ENCODE measurements at places on chromosomes 1 and 21. TPM values are rescaled to one million over a fixed set of nuclear protein-coding genes. Genes with fewer than 3 reads are reported as not detected.

DNA sequence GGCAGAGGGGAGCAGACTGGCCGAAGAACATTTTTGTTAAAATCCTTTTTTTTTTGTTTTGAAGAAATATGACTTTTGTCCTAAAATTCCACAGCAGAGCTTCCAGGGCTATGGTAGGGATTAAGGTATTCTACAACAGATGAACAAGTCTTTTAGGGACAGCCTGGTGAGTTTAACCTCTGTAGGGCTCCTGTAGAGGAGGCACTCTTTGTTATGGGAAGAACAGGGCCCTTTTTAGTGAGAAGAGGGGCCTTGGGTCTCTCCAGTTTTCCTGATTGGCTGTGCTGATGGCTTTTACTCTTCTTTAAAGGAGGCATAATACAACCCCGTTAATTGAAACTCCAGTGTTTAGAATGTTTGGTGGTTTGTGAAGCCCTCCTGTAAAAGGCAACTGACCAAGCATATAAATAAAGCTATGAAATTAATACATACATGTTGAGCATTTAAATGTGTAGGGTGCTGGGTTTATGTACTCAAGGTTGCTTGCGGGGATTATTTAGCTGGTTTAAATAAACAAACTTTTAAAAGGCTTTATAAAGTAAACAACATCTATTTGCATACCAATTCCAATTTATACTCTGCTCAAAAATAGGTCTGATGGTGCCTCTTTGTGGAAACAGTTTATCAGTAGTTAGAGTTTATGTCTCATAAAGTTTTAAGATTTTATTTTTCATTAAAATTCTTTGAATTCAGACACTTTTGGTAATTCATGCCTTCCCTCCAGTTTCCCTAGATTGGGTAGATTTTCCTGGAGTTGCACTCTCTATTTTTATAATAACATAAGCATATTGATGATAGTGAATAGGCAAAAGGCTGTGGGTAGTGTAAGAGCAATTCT is 46.5 kb downstream of the PBX1 start:
- peak; percentile 66 for DNase-seq

DNA sequence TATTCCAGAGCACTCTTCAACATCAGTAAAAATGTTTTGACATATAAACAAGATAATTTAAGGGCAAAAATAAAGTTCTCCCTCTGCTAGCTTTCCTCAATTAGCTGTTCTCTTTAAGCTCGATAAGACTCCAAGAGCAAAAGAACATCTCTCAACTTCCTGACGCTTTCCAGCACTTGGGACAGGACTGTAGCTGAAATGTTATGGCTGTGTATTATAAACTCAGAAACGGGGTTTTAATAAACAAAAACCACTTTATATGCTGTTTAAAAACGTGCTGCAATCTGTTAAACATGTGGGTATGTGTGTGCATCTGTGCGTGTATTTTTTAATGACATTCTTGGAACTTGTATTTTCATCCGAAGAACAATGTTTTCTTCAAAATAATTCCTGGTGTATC is 71.5 kb upstream of the RGS2 start:
- no peak for DNase-seq

GRCh38 chr1:227234998-227235405 is 83.3 kb downstream of the CDC42BPA start:
- peak; percentile 38 for DNase-seq

SLC5A9 gene
- total RNA-seq, result not detected

DNA sequence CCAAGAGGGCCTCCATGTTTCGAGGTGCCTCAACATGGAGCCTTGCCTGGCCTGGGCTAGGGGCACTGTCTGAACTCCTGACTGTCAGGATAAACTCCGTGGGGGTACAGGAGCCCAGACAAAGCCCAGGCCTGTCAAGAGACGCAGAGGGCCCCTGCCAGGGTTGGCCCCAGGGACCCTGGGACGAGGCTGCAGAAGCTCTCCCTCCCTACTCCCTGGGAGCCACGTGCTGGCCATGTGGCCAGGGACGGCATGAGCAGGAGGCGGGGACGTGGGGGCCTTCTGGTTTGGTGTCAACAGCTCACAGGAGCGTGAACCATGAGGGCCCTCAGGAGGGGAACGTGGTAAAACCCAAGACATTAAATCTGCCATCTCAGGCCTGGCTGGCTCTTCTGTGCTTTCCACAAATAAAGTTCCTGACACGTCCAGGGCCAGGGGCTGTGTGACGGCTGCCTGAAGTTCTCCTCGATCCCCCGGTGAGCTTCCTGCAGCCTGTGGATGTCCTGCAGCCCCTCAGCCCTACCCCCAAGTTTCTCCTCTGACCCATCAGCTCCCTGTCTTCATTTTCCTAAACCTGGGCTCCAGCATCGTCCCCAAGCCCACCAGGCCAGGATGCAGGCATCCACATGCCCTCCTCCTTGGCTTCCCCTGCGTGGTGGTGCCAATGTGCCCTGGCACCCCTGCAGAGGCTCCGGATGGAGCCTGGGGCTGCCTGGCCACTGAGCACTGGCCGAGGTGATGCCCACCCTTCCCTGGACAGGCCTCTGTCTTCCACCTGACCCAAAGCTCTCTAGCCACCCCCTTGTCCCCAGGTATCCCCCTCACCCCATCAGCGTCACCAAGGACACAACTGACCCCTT is 12.8 kb upstream of the LRRC3 start:
- no peak for DNase-seq

DNA sequence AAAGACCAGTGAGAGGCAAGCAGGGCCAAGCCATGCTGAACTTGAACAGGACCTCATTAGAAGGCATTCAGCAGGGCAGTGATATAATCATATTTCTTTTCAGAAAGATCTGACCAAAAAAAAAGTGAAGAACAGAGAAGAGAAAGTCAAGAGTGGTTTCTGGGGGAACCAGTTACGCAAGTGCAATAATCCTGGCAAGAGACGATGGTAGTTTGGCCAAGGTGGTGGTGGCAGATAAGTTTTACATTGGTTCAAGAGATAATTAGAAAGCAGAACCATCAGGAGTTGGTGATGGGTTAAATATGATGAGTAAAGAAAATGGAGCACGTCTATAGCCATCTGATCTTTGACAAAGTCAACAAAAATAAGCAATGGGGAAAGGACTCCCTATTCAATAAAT is 54.3 kb downstream of the ZSWIM5 start:
- DNase-seq, result no peak

DNA sequence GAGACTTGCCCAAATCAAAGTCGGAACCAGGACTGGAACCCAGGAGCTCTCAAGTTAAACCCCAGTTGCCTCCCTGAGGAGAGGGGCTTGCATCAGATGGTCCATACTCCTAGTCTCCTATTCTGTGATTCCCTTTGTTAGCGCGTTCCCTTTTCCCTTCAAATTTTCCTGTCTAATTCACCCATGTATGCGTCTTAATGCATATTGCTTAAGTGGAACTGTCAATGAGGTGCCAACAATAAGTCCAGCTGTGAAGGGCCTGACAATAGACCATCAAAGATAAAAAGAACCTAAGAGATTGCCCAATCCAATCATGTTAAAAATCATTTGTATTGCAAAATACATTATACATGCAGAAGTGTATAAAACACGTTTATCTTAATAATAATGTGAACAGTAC is 634 bp upstream of the SPATA6 start:
- DNase-seq, result no peak

- DNase-seq, result peak; percentile 12
These were observed 24.4 kb downstream of the KCNA2 start for GRCh38 chr1:110581682-110582145.

DNA sequence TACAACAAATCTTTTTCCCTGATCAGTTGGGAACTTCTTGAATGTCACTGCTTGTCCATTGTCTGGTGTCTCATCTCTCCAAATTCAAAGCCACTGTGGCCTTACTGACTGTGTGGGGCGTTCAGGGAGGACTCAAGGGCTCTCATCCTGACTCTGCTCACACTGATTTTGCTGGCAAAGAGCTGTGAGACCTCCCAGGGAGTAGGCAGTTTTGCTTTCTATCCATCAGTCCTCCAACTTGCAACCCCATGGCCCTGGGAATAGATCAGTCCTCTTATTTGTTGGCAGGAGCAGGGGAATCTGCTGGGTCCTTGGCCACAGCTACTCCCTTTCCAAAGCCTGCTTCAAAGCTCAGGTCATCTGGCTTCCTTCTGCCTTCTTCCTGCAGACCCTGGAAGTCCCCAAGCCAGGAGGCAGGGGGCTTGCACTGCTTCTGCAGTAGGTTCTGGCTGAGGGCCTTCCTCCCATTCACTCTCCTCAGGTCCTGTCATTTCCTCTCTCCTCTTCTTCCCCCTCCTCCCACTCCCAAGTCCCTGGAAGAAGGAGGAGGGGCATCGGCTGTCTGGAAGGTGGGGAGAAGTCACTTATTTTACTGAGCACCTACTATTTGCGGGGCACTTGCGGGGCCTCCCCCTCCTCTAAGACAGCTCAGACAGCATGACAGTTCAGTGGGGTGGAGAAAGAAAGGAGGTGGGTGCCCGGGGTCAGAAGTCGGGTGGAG is 876 bp upstream of the NAV1 start:
- peak; percentile 38 for DNase-seq

BATF3 gene
- total RNA-seq, result not detected

DNA sequence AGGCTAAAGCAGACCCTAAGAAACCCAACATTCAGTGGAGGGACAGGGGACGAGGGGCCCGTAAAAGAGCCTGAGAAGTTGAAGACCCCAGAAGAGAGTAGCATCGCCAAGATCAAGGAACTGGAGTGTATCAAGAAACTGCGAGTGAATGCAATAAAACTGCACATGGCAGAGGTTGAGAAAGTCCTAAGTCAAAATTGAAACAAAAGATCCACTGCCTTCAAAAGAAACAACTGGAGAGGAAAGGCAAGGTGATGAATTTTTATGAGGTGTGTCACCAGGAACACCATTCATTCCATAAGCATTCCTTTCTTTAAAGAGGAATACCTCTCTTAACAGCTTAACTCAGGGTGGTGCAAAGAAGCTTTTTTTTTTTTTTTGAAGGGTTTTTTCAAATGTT is 38.3 kb upstream of the ADORA3 start:
- no peak for DNase-seq

- no peak for DNase-seq
These were observed 85.1 kb downstream of the MTR start for GRCh38 chr1:236880209-236880608.

GRCh38 chr1:154663471-154664060 is 55.6 kb upstream of the ADAR start:
- no peak for DNase-seq

GRCh38 chr1:193919827-193920226 is 733.4 kb upstream of the B3GALT2 start:
- no peak for DNase-seq

- DNase-seq, result no peak
These were observed 118.2 kb downstream of the MAGI3 start for GRCh38 chr1:113508364-113509164.

MAP1LC3C gene
- total RNA-seq, result 0.19 TPM

DNA sequence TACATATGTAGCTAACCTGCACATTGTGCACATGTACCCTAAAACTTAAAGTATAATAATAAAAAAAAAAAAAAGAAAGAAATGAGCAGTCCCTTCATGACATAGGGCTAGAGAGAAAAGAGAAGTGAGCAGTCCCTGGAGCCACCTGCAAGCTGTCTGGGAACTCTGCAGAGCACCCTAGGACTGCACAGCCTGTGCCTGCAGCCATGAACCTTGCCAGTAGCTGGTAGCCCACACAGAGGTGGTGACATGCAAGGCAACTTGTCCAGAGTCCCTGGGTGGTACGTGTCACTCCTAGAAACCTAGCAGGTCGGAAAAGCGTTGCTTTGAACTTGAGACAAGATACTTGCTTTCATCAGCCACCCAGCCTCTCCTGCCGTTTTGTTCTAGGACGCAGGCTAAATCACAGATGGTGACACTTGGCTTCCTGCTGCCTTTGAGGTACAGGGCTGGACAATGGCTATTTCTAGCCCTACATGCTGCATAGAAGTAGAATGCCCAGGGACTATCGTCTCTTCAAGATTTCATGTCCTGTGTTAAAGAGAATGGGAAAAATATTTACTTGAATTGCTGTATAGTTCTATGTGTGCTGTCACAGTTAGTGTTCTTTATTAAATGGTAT is 260.9 kb downstream of the LTN1 start:
- DNase-seq, result no peak

ZBTB8A gene
- total RNA-seq, result 15.9 TPM

GRCh38 chr1:214363386-214363785 is 82.4 kb downstream of the SMYD2 start:
- no peak for DNase-seq

- DNase-seq, result no peak
These were observed 16.5 kb upstream of the EPHA2 start for GRCh38 chr1:16172218-16172830.

DNA sequence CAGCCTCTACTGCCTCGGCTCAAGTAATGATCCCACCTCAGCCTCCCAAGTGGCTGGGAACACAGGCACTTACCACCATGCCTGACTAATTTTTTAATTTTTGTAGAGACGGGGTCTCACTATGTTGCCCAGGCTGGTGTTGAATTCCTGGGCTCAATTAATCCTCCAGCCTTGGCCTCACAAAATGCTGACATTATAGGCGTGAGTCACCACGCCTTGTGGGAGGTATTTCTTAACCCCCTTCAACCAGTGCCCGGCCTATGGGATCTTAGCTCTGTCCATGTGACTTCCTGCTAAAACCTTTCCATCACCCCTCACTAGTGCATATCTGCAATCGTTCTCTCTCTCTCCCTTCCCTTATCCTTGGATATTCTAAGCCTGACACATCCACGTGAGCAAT is 86.4 kb downstream of the FOXD2 start:
- DNase-seq, result no peak
